Fibroblast of lung (primary cell): ENCODE measurements at places on chromosomes 1 and 21. TPM values are rescaled to one million over a fixed set of nuclear protein-coding genes. Genes with fewer than 3 reads are reported as not detected.

RAB7B gene
- 5.4 and 9.1 TPM in 2 replicates for total RNA-seq

KLHDC9 gene
- total RNA-seq = 0.77 and 3.0 TPM in 2 replicates

DNA sequence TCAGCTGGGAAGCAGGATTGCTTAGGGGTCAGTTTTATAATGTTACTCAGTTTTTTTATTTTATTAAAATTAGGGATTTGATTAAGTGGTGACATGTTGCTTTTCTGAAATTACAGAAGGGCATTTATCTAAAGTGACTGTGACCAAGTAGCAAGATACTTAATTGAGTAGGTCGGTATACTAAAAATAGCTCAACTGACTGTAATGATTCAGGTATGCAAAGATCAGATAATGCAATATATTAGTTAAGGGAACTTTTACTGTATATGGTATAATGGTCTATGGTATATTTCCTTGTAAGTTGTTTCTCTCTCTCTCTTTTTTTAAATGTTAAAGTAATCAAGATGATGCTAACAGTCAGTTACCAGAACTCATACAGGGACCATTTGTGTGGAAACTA lies 26.2 kb downstream of the RLF start:
- no peaks in the 10 kb centered on the region for H3K27me3 ChIP-seq
- H3K36me3 ChIP-seq = no peaks in the 10 kb centered on the region
- no peak overlapping the region for H3K27ac ChIP-seq
- H3K4me3 ChIP-seq = no peak overlapping the region

RHD gene
- not detected in 2 replicates for total RNA-seq

DNA sequence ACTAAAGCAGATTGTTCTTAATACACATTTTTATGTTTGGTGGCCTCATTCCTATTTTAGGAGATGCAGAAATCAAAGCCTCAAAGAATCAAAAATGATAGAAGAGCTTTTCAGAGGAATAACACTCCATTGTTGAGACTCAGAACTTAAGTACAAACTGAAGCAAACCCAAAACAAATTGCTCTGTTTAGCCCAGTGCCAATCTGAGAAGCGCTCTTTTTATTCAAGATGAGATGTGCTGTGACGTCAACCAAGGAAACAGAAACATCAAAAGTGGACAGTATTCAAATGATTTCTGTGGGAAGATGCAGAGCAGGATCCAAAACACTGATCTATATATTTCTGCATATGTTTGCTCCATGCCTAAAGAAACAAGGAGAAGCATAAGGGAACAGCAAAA lies 18.0 kb downstream of the COLGALT2 start:
- no peak for DNase-seq
- no peaks in the 10 kb centered on the region for H3K27me3 ChIP-seq
- H3K4me3 ChIP-seq = no peak overlapping the region

LEMD1 gene
- total RNA-seq = not detected in 2 replicates

DNA sequence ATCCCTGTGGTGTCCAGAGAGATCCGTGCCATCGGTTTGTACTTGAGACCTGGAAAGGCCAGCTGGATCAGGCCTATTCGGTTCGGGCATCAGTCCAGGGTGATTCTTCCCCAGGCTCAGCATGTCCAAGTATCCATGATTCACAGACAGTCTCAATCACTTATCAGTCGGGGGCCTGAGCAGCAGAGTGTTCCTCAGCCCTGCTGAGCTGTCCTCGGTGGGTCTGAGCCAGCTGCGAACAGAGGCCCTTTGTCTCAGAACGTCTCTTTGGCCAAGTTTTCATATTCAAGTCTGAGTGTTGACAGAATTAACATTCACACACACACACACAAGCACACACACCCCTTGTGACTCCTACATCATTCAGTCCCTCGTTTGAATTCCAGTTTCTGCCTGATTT lies 33.4 kb upstream of the OSBPL9 start:
- H3K27me3 ChIP-seq = no peaks in the 10 kb centered on the region
- H3K4me3 ChIP-seq = no peak overlapping the region
- peak; percentile 84 for DNase-seq
- no peak overlapping the region for H3K27ac ChIP-seq
- H3K4me1 ChIP-seq = no peaks in the 10 kb centered on the region

DNA sequence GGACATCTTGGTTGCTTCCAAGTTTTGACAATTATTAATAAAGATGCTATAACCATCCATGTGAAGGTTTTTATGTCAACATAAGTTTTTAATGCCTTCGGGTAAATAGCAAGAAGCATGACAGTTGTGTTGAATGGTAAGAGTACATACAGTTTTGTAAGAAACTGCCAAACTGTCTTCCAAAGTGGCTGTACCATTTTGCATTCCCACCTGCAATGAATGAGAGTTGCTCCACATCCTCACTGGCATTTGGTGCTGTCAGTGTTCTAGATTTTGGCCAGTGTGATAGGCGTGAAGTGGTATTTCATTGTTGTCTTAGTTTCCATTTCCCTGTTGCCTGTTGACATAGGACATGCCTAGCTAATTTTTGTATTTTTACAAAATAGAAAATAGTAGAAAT lies 45.4 kb downstream of the CD58 start:
- H3K4me3 ChIP-seq = no peak overlapping the region
- no peak overlapping the region for H3K27ac ChIP-seq
- no peak for DNase-seq
- no peaks in the 10 kb centered on the region for H3K27me3 ChIP-seq
- H3K4me1 ChIP-seq = no peaks in the 10 kb centered on the region
- H3K36me3 ChIP-seq = no peaks in the 10 kb centered on the region

- no peaks in the 10 kb centered on the region for H3K4me1 ChIP-seq
- H3K27ac ChIP-seq = no peak overlapping the region
- no peak overlapping the region for H3K4me3 ChIP-seq
Observed at GRCh38 chr1:210104103-210104502, 128.5 kb upstream of the SERTAD4 start.

- no peak overlapping the region for H3K27ac ChIP-seq
- no peak for DNase-seq
- H3K4me3 ChIP-seq = no peak overlapping the region
Observed at GRCh38 chr1:66360285-66360724, 173.6 kb upstream of the SGIP1 start.

GRCh38 chr21:37748351-37748750 lies 167.9 kb downstream of the KCNJ6 start:
- H3K4me1 ChIP-seq = no peaks in the 10 kb centered on the region
- DNase-seq = no peak
- H3K4me3 ChIP-seq = no peak overlapping the region
- H3K36me3 ChIP-seq = no peaks in the 10 kb centered on the region
- no peak overlapping the region for H3K27ac ChIP-seq

GRCh38 chr1:34332996-34333395 lies 156.3 kb downstream of the C1orf94 start:
- H3K27ac ChIP-seq = no peak overlapping the region
- H3K4me3 ChIP-seq = no peak overlapping the region
- H3K27me3 ChIP-seq = no peaks in the 10 kb centered on the region
- no peaks in the 10 kb centered on the region for H3K36me3 ChIP-seq
- DNase-seq = no peak

TAS1R1 gene
- total RNA-seq = under 0.01 and 0.17 TPM in 2 replicates

DNA sequence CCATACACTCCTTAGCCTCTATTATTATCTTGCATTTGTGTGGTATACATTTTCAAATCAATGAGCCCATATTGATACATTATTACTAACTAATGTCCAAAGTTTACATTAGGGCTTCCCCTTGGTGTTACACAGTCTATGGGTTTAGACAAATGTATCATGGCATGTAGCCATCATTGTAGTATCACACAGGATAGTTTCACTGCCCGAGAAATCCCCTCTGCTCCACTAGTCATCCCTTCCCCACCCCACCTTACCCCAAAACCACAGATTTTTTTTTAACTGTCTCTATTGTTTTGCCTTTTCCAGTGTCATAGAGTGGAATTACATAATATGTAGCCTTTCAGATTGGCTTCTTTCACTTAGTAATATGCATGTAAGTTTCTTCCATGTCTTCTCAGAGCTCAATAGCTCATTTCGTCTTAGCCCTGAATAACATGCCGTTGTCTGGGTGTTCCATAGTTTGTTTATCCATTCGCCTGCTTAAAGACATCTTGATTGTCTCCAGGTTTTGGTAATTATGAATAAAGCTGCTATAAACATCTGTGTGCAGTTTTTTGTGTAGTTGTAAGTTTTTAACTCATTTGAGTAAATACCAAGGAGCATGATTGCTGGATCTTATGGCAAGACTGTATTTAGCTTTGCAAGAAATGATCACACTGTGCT lies 86.4 kb upstream of the LYST start:
- H3K27ac ChIP-seq = peak overlapping the region; percentile 34
- no peaks in the 10 kb centered on the region for H3K4me1 ChIP-seq
- H3K36me3 ChIP-seq = no peaks in the 10 kb centered on the region
- no peak overlapping the region for H3K4me3 ChIP-seq
- no peaks in the 10 kb centered on the region for H3K27me3 ChIP-seq

VANGL2 gene
- total RNA-seq = under 0.01 TPM in 1 of 2 replicates, not detected in the other

DNA sequence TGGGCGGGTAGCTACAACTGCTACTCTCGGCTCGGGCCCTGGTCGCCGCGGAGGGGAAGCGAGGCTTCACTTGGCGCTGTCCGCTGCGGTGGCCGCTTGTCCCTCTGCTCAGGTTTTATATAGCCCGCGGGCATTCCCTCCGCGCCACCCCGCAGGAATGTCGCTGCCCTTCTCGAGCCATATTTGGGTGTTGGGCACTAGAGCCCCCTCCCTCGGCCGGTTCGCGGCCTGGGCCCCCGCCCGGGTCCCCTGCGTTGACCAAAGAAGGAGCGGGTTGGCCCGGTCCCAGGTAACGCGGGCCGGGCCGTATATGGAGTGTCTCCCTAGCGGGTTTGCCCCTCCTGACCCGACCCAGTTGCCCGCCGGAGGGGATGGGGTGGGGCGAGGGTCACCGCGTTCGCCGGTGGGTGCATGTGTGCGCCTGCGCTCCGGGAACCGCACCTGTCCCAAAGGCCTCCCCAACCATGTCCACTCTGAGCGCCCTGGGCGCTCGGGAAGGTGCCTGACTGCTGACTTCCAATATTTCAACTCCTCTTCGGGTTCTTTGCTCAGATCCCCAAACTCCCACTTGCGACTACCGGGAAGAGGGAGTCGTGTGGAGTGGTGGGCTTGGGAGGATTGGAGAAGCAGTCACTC lies at the start of gene ACTA1:
TSS of gene ACTA1 (minus strand) at position 90 of the 636 bp plus-strand sequence. CDS start 979 bp downstream, outside the sequence.
- no peak within 1 kb of the TSS for H3K4me3 ChIP-seq
- no peak for DNase-seq
- H3K27me3 ChIP-seq = peaks cover 55% of the 10 kb centered on the region
- H3K27ac ChIP-seq = no peak within 1 kb of the TSS
- H3K36me3 ChIP-seq = no peaks in the 10 kb centered on the region

ATP1A4 gene
- 0.26 TPM in 1 of 2 replicates, not detected in the other for total RNA-seq

GRCh38 chr1:230509281-230509977 lies 83.3 kb upstream of the PGBD5 start:
- peak; percentile 82 for DNase-seq
- H3K27me3 ChIP-seq = no peaks in the 10 kb centered on the region
- no peaks in the 10 kb centered on the region for H3K36me3 ChIP-seq
- no peak overlapping the region for H3K4me3 ChIP-seq
- H3K27ac ChIP-seq = no peak overlapping the region

GRCh38 chr1:193588311-193589082 lies 402.1 kb upstream of the B3GALT2 start:
- no peaks in the 10 kb centered on the region for H3K36me3 ChIP-seq
- no peaks in the 10 kb centered on the region for H3K27me3 ChIP-seq
- peak; percentile 9 for DNase-seq
- H3K27ac ChIP-seq = no peak overlapping the region
- H3K4me1 ChIP-seq = no peaks in the 10 kb centered on the region

AGRN gene
- 38.3 and 50.9 TPM in 2 replicates for total RNA-seq

DMBX1 gene
- not detected in 2 replicates for total RNA-seq

- no peaks in the 10 kb centered on the region for H3K4me1 ChIP-seq
- no peak overlapping the region for H3K4me3 ChIP-seq
- no peak overlapping the region for H3K27ac ChIP-seq
- no peaks in the 10 kb centered on the region for H3K36me3 ChIP-seq
- DNase-seq = peak; percentile 8
Observed at GRCh38 chr1:22930240-22930912, 42.3 kb downstream of the LACTBL1 start.

TEX38 gene
- not detected in 2 replicates for total RNA-seq

OR2T11 gene
- not detected in 2 replicates for total RNA-seq

- no peak overlapping the region for H3K27ac ChIP-seq
- no peak for DNase-seq
- no peaks in the 10 kb centered on the region for H3K36me3 ChIP-seq
Observed at GRCh38 chr1:235307158-235308124, 20.5 kb downstream of the ARID4B start.

DNA sequence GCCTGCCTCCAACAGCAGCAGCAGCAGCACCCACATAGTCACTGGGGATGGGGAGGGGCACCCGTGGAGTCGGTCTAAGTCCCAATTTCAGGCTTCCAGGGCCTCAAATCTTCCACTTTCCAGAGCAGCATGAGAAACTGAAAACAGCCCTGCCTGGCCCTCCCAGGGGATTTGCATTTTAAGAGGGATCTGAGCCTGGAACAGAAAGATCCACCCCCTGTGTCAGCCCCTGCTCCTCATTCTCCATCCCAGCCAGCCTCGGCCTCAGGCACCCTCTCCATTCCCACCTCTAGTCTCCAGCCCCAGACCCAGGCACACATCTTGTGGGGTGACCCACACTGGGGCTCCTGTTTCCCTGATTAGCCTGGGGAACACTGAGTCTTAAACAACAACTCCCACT lies 51.8 kb downstream of the FBXO2 start:
- H3K36me3 ChIP-seq = no peaks in the 10 kb centered on the region
- H3K4me1 ChIP-seq = no peaks in the 10 kb centered on the region

GRCh38 chr1:172088256-172088655 lies 247.0 kb downstream of the DNM3 start:
- DNase-seq = no peak
- H3K4me1 ChIP-seq = no peaks in the 10 kb centered on the region
- H3K27ac ChIP-seq = no peak overlapping the region
- H3K27me3 ChIP-seq = no peaks in the 10 kb centered on the region
- no peaks in the 10 kb centered on the region for H3K36me3 ChIP-seq

DNA sequence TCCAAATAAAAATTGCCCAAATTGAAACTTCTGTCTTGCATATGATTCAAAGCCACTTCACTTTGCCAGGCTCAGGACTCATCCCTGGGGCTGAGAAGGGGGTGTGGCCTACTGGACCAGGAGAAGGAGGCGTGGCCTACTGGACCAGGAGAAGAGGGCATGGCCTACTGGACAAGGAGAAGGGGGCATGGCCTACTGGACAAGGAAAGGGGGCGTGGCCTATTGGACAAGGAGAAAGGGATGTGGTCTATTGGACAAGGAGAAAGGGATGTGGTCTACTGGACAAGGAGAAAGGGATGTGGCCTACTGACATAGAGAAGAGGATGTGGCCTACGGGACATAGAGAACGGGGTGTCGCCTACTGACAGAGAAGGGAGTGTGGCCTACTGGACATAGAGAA lies 405.3 kb downstream of the RRAGC start:
- no peaks in the 10 kb centered on the region for H3K36me3 ChIP-seq
- no peak overlapping the region for H3K4me3 ChIP-seq
- H3K4me1 ChIP-seq = no peaks in the 10 kb centered on the region
- H3K27ac ChIP-seq = no peak overlapping the region

- no peak for DNase-seq
- H3K4me1 ChIP-seq = peaks cover 6% of the 10 kb centered on the region
- no peaks in the 10 kb centered on the region for H3K36me3 ChIP-seq
- no peak overlapping the region for H3K4me3 ChIP-seq
Observed at GRCh38 chr1:36330940-36331339, 7.5 kb upstream of the EVA1B start.

- H3K36me3 ChIP-seq = no peaks in the 10 kb centered on the region
- DNase-seq = no peak
- H3K4me1 ChIP-seq = peaks cover 4% of the 10 kb centered on the region
- H3K27me3 ChIP-seq = no peaks in the 10 kb centered on the region
Observed at GRCh38 chr1:146001709-146002108, 5.3 kb upstream of the TXNIP start.
